Fibroblast of skin of right quadriceps (primary cell): ENCODE measurements at places on chromosomes 5 and 9.

DNA sequence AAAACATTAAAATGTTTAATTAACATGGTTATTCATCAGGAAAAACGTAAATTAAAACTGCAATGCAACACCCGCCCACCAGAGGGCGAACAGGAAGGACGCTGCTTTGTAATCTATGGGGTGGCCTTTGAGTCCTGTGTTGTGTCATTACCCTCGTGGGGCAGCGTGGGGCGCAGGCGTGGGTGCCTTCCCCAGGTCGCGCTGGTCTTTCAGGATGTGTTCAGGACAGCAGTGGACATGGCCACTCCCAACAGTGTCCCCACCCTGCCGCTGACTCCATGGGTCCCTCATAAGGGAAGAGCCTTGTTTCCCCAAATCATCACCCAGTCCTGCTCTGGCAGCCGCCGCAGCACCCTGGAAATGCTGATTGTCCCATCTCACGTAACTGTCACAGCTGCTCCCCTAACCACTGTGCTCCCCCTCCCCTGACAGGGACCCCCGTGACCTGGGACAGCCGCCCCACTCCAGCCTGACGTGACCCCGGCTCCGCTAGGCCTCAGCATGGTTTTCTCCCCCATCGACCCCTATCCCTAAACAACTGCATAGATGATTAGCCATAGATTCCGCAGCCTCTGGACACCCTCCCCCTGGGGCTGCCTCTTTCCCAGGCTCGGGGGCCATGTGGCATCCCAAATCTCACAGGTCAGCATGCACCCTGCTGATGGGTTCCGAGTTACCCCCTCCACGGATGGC, 36.4 kb downstream of the GLT6D1 start:
- DNase-seq: peak; percentile 17

GRCh38 chr5:1294206-1294834, 548 bp downstream of the TERT start:
- DNase-seq: no peak

- DNase-seq: no peak
Observed at GRCh38 chr9:77947651-77948050, 84.0 kb downstream of the GNAQ start.

DNA sequence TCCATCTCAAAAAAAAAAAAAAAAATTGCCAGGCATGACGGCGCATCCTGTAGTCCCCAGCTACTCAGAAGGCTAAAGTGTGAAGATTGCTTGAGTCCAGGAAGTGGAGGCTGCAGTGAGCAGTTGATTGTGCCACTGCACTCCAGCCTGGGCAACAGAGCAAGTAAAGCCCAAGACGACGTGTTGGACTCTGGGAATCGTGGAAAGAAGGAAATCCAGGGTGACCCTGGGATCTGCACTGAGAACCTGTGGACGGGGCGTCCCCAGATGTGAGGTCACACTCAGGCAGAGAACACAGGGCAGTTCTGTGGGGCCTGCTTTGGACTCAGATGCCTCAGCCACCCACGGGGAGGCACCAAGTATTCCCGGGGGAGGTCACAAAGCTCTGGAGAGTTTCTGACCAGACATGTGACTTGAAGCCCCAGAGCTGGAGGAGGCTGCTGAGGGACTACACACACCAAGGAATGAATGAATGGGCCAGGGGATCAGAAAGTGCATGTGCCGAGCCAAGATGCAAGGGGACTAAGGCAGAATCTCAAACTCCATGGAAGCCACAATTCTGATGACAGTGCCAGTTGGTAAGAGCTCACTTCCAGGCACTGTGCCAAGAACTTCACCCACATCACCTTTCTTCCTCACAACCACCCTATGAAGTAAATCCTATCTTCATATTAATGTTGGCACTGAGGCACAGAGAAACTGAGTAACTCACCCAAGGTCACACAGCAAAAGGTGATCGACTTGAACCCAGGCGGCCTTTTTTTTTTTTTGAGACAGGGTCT, 12.9 kb downstream of the DYNC2I2 start:
- DNase-seq: no peak

GRCh38 chr9:35928591-35929452, 19.5 kb downstream of the SPAAR start:
- DNase-seq: peak; percentile 56

DNA sequence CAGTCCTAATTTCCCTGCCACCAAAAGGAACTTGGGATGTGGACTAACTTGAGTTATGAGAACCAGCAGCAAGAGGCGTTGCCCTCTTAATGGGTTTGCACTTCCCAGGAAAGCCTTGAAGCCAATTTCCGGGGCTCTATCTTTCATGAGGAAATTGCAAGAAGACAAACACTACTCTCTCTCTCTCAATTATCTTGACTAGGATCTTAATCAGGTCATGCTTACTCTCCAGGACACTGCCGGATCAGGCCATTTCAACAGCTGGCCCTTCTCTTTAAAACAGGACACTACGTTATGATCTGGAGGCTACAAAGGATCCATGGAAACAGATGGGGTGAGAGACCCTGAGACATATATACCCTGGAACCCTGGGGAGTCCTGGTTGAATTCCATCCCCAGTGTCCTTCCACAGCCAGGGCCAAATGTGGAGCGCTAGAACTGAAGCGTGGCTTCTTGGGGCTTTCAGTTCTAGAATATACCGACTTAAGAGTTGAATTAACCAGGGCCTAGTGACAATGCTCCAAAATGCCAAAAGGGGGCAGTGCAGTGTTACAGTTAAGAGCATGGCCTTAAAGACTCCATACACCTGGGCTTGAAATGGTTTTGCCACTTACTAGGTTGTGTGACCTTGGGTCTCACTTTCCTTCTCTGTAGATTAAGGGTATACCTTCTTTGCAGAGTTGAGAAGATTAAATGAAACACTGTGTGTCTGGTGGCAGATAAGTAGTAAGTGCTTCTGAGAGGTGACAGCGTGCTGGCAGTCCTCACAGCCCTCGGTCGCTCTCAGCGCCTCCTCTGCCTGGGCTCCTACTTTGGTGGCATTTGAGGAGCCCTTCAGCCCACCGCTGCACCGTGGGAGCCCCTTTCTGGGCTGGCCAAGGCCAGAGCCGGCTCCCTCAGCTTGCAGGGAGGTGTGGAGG, 21.1 kb downstream of the FAM219A start:
- DNase-seq: peak; percentile 67

- peak; percentile 35 for DNase-seq
Observed at GRCh38 chr5:115333164-115333563, 36.7 kb upstream of the CCDC112 start.

- DNase-seq: peak; percentile 78
Observed at GRCh38 chr5:95960667-95961616, 709 bp downstream of the ELL2 start.

GRCh38 chr5:33526755-33527154, 86.0 kb downstream of the TARS1 start:
- DNase-seq: no peak

GRCh38 chr5:43042626-43043399, 2.7 kb upstream of the ANXA2R start:
- peak; percentile 84 for DNase-seq

DNA sequence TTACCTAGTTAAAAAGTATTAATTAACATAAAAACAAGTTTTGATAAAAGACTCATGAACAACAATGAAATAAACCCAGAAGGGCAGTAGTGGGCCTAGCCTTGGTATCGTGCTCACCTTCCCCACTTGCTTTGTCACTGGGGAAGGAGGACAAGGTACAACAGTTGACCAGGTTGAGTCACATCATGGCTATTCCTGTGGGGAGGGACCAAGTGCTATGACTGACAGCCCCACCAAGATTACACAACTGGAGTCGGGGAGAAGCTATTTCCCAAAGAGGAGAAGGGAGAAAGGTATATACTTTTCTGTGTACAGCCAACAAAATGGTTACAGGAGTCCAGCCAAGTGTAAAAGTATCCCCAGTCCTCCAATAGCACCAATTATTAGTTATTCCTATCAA, 251.3 kb upstream of the RFX3 start:
- no peak for DNase-seq
